Neural crest cell (in vitro differentiated cells): ENCODE measurements at places on chromosomes 11 and 22. TPM values are rescaled to one million over a fixed set of nuclear protein-coding genes. Genes with fewer than 3 reads are reported as not detected.

DNA sequence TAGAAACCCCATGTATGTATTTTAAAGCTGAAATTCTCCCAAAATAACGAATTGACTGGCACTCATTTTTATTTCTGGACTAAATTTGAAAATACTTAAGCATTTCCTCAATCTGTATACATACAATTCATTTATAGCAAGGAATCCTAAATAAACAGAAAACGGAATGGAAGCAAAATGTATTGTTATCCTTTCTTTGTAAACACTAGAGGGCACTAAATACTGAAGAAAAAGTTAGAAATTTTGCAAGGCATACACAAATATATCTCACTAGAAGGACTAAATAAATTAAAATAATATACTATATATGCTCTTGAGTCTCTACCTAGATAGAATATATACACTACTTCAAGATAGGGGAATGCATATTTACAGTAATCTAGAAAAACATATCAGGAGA, 23.1 kb upstream of the ANO5 start:
- H3K4me3 ChIP-seq: no peak overlapping the region
- H3K36me3 ChIP-seq: no peaks in the 10 kb centered on the region
- H3K27me3 ChIP-seq: peaks cover 4% of the 10 kb centered on the region
- no peaks in the 10 kb centered on the region for H3K4me1 ChIP-seq
- no peak overlapping the region for H3K27ac ChIP-seq

- no peaks in the 10 kb centered on the region for H3K27me3 ChIP-seq
- H3K36me3 ChIP-seq: no peaks in the 10 kb centered on the region
These were observed 240.2 kb downstream of the CADM1 start for GRCh38 chr11:115263799-115264656.

GRCh38 chr22:31332886-31333285, 13.3 kb downstream of the PATZ1 start:
- H3K27ac ChIP-seq: no peak overlapping the region
- DNase-seq: no peak
- no peaks in the 10 kb centered on the region for H3K27me3 ChIP-seq
- H3K4me1 ChIP-seq: peaks cover under 1% of the 10 kb centered on the region

DNA sequence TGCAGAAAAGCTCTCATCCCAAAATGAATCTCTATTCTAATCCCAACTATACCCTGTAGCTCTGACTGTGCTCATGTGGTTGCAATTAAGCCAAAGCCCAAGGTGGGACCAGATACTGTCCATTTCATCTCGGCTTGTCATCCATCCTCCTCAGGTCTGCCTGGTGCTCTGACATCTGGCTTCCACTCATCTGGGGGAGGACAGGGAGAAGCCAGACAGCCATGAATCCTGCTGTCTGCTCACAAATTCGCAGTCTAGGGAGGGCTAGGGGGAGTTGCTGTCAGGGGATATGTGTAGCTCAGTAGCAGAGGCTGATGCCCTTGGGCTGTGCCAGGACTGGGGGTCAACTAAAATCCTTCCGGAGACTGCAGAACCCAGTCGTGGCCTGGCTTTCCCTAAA, 167.1 kb downstream of the ETS1 start:
- H3K4me3 ChIP-seq: no peak overlapping the region
- no peaks in the 10 kb centered on the region for H3K36me3 ChIP-seq
- DNase-seq: no peak
- H3K27me3 ChIP-seq: no peaks in the 10 kb centered on the region
- H3K4me1 ChIP-seq: peaks cover 32% of the 10 kb centered on the region
- no peak overlapping the region for H3K27ac ChIP-seq

DNA sequence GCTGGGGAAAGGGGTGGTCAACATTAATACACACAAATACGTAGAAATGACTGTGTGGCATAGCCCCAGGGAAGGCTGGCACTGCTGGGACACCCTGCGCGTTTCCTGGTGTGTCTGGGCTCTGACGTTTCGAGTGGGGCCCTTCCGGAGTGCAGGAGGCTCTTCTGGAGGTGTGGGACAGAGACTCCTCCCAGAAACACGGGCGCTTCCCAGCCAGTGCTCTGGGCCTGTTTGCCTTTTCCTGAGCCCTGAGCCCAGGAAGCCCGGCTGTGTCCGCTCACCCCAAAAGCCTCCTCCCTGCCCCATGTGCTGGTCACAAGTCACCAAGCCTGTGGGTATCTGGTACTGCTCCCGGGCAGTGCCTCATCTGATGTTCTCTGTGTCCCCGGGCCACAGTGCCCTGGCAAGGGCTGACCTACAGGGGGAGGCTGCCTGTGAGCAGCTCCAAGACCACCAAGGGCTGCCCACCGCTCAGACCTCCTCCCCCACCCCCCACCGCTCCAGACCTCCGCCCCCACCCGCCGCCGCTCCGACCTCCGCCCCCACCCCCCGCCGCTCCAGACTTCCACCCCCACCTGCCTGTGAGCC, 1133.3 kb downstream of the BRD1 start:
- H3K4me1 ChIP-seq: peaks cover 28% of the 10 kb centered on the region
- H3K36me3 ChIP-seq: no peaks in the 10 kb centered on the region
- DNase-seq: no peak

- DNase-seq: no peak
- no peaks in the 10 kb centered on the region for H3K4me1 ChIP-seq
These were observed 1526.8 kb downstream of the BRD1 start for GRCh38 chr22:48300877-48301276.

DNA sequence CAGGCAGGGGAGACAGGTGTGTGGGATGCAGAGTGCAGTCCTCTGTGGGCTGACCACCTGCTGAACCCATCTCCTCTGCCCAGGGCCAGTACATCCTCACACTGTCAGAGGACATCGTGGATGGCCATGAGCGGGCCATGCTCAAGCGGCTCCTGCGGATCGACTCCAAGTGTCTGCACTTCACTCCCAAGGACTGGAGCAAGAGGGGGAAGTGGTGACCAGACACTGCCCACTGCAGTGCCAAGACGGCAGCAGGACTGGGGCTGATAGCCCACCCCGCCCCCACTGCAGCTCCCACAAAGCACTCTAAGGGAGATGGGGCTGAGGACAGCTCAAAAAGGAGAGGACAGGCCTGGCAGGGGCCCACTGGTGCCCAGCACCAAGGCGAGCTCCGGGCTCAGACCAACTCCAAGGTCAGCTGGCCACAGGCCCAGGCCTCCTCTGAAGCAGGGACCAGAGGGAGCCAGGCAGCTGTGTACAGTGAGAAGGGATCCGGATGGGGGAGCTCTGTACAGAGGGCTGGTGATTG, 1.6 kb downstream of the RNASEH2C start:
- H3K27me3 ChIP-seq: peaks cover 9% of the 10 kb centered on the region
- no peak for DNase-seq
- peaks cover 30% of the 10 kb centered on the region for H3K4me1 ChIP-seq
- peak overlapping the region; percentile 96 for H3K4me3 ChIP-seq
- H3K36me3 ChIP-seq: peaks cover 16% of the 10 kb centered on the region

GRCh38 chr22:22843848-22844247, 43.8 kb upstream of the IGLL5 start:
- peaks cover 90% of the 10 kb centered on the region for H3K27me3 ChIP-seq
- no peaks in the 10 kb centered on the region for H3K36me3 ChIP-seq
- H3K4me3 ChIP-seq: no peak overlapping the region
- H3K4me1 ChIP-seq: no peaks in the 10 kb centered on the region
- no peak for DNase-seq

DNA sequence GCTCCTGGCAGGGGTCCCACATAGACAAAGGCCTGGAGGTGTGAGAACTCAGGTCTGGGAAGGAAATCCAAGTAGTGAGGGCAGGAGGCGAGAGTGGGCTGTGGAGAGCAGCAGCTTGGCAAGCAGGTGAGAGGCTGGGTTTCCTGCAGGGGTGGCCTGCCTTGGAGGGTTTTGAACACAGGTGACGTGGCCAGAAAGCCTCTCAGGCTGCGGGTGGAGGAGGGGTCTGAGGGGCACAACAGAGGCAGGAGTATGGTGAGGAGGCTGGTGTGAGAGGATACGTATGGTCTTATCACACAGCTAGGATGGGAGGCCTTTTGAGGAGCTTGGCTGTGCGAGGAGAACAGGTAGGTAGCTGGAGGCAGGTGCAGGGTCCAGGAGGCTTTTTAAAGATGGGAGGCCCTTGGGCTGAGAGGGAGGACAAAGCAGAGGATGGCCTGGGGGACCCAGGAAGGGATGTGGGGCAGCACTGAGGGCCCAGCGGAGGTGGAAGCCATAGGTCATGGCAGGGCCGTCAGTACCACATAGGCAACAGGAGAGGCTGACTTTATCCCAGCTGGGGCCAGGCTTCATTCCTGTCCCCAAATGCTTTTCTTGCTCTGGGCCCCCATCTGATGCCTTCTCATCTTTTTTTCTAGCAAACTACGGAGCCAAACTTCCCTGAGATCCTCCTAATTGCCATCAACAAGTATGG, 84.4 kb downstream of the MYO7A start:
- DNase-seq: no peak
- peaks cover 6% of the 10 kb centered on the region for H3K4me1 ChIP-seq
- no peak overlapping the region for H3K4me3 ChIP-seq
- no peaks in the 10 kb centered on the region for H3K36me3 ChIP-seq
- peak overlapping the region; percentile 57 for H3K27ac ChIP-seq

DNA sequence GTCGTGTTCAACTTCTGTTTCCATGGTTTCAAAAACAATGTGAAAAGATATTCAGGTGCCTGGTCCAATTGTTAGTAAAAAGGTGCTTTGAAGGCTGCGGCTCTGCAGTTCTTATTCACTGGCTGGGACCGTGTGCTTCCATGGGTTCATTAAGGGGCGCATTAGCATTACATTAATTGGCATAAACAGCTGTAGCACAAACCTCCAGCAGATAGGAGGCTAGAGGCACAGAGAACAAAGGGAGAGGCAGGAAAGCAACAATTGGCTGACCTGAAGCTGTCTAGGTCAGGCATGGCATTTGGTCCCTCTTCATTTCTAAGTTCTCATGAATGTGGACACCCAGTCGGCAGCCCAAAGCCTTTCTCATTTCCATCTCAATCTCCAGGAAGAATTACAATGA, 16.6 kb downstream of the PAK1 start:
- peak overlapping the region; percentile 86 for H3K27ac ChIP-seq
- DNase-seq: no peak
- peak overlapping the region; percentile 76 for H3K4me3 ChIP-seq
- H3K27me3 ChIP-seq: peaks cover 4% of the 10 kb centered on the region
- H3K4me1 ChIP-seq: peaks cover 57% of the 10 kb centered on the region

SCUBE2 gene
- 7.5 and 11.0 TPM in 2 replicates for total RNA-seq

TSSC4 gene
- total RNA-seq: 48.8 and 60.1 TPM in 2 replicates

BEST1 gene
- total RNA-seq: 0.52 and 0.96 TPM in 2 replicates

OR52I2 gene
- not detected in 2 replicates for total RNA-seq

TRIM5 gene
- total RNA-seq: 32.7 and 34.0 TPM in 2 replicates

APOBEC3H gene
- not detected in 2 replicates for total RNA-seq

ANO5 gene
- 3.4 and 3.5 TPM in 2 replicates for total RNA-seq

NXPE1 gene
- not detected in 2 replicates for total RNA-seq

KLHL22 gene
- 42.5 and 48.9 TPM in 2 replicates for total RNA-seq

PDGFD gene
- 3.3 and 3.4 TPM in 2 replicates for total RNA-seq
